ENCODE measurements at places on chromosomes 3 and 15.

GRCh38 chr3:175605851-175606250 is 746.7 kb downstream of the NAALADL2 start:
- DNase-seq: no peak

DNA sequence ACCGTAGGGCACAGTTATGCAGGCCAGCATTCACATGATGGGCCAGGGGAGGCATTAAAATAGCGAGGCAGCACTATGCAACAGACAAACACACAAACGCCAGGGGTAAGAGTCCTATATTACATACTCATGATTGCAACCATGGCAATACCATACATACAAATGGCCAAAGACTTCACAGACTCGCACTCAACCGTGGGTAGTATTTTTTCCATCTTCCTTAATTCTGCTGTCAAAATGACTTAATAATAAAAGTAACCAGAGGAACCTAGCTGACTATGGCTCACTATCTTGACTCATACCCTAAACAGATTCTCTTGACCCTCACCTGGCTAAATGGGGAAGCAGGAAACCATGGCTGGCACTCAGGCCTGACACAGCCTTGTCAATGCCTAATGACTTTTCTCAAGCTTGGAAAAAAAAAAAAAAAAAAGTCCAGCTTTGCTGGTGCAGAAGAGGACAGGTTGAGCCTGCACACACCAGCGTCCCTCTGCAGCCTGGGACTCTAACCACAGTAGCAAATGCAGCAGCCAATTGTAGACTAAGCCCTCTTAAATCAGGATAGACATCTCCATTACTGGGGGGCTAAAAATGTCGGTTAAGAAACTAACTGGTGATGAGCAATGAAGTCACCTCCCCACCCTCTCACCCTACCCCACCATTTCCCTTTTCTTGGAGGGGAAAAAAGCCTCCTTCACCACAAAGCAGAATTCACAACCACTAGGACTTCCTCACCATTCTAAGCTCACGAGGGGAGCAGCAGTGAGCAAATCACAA is 23.1 kb downstream of the CCDC12 start:
- peak; percentile 64 for DNase-seq

GRCh38 chr3:121735047-121735696 is 14.4 kb downstream of the GOLGB1 start:
- DNase-seq: peak; percentile 60

DNA sequence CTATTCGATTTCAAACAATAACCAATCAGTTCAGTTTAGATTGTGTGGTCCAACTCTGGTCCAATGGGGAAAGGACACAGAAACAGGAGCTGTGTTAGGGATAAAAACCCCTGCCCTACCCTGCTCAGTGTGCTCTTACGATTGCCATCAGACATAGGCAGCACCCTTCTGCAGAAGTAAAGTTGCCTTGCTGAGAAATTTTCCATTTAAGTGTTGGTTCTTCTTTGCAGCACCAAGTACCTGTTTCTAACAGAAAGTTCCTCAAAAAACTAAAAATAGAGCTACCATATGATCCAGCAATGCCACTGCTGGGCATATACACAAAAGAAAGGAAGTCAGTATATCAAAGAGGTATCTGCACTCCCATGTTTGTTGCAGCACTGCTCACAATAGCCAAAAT is 206.2 kb upstream of the CNTN4 start:
- DNase-seq: no peak

- no peak for DNase-seq
These were observed 300.4 kb upstream of the ADAMTS9 start for GRCh38 chr3:64988188-64988587.

- no peak for DNase-seq
These were observed 108.9 kb downstream of the MECOM start for GRCh38 chr3:169554611-169555010.

DNA sequence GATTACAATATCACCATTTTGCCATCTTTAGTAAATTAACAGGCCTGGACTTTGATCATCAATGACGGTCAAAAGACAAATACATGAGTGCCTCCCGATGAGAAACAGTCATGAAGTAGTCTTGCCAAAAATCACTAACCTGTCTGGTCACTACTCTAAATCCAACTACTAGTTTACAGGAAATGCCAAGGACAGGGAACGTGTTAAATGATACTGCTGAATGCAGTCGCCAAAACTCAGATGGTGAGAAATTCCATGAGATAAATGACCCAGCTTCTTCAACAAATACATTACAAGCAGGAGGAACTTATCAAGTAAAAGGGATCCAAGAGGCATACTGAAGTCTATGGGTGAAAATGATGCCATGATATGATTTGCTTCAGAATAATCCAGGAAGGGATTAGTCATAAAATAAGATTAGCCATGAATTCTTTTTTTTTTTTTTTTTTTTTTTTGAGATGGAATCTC is 35.8 kb upstream of the ATP13A3 start:
- DNase-seq: no peak

- DNase-seq: no peak
These were observed 113.5 kb downstream of the GMPS start for GRCh38 chr3:155983834-155984474.

- no peak for DNase-seq
These were observed 116.0 kb downstream of the P3H2 start for GRCh38 chr3:190004656-190005055.

- no peak for DNase-seq
These were observed 10.1 kb upstream of the IREB2 start for GRCh38 chr15:78427953-78428352.

DNA sequence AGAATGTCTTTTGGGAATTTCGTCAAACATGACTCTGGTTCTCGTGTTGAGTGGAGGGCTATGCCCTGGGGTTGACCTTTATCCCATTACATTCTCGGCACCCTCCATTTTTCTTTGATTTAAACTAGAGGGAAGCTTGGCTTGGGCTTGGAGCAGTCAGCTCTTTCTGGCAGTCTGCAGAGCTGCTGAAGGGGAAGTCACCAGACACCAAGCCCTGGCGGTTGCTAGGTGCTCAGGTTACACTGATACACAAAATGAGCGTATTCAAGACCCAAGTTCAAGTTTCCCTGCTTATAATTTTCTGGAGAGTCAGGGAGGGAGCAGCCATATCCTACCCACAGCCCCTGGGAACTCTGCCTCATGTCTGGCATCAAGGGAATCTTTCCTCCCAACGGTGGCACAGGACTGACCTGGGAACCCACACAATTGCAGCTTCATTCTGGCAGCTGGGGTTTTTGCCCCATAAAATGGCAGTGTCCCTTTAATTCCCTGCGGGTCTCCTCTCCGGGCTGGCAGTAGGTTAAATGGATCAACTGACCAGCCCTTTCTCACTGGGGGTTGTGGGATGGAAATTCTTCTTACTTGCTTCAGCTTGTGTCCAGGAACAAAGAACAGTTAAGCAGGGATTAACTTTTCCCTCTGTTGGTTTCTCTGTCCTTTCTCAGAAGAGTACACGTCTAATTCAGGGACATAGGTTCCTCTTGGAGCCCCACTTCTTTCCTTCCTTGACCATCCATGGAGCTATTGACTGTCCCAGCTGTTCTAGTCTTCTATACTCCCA is 110.0 kb upstream of the DLG1 start:
- no peak for DNase-seq

- no peak for DNase-seq
These were observed 241.4 kb upstream of the EOMES start for GRCh38 chr3:27963519-27963918.

GRCh38 chr15:69072906-69073305 is 58.4 kb downstream of the NOX5 start:
- DNase-seq: no peak

DNA sequence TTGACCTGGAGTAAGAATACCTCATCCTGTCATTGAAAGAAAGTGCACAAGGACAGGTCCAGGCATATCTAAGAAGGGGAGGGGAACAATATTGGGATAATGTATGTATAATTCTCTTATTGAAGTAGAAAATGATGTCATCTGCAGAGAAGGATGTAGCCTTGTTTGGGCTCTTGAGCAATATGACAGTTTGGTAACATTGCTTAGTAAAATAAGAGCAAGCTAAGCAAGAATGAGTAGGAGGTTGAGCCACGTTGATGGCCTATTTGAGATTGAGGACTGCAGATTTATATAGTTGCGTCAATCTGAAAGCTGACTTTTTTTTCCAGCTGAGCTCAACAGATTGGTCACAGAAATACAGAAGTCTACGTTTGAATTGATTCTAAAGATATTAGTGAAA is 145.2 kb downstream of the FILIP1L start:
- no peak for DNase-seq

- DNase-seq: no peak
These were observed 130.7 kb downstream of the LRTM1 start for GRCh38 chr3:54797111-54797510.

- peak; percentile 53 for DNase-seq
These were observed 241.6 kb downstream of the KCNMB2 start for GRCh38 chr3:178777718-178778411.

DNA sequence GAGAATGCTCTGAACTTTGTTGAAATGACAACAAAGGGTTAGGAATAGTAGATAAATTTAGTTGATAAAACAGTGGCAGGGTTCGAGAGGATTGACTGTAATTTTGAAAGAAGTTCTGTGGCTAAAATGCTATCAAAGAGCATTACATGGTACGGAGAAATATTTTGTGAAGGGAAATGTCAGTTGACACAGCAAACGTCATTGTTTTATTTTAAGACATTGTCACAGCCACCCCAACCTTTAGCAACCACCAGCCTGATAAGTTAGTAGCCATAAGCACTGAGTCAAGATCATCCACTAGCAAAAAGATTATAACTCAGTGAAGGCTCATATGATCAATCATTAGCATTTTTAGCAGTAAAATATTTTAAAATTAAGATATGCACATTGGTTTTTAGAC is 8.7 kb upstream of the ST3GAL6 start:
- no peak for DNase-seq
